ENCODE measurements at places on chromosomes 11 and 22.

DNA sequence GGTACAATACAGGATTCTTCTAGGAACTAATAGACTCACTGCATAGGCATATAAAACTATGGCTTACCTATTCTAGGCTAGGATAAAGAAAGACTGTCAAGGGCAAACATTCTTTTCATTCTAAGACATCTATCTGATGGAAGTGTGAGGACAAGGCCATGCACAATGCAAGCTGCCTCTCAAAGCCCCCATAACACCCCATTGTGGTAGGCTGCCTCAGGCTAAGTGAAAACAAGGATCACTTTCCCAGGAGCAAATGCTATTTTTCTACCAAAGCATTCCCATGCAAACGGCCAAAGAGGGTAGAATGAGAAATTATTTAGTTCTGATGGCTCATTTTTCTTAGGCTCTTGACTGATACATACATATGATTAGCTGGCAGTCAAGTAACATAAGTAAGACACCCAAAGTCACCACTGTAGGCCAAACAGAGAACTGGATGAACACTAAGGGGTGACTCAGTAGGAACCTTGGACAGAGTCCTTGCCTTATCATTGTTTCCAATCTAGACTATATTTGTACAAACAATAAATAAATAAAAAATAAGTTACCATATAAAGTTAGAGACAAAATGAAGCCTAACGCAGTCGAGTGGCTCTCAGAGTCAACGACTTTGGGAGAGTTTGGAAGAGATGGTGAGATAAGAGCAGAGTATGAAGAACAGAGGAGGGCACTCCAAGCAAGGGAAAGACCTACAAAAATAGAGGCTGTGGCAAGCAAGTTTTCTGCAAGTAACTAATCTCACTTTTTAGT lies 303.6 kb downstream of the SBF2 start:
- no peak for DNase-seq

- DNase-seq, result no peak
These were observed 12.3 kb downstream of the PRR33 start for GRCh38 chr11:1879342-1879940.

DNA sequence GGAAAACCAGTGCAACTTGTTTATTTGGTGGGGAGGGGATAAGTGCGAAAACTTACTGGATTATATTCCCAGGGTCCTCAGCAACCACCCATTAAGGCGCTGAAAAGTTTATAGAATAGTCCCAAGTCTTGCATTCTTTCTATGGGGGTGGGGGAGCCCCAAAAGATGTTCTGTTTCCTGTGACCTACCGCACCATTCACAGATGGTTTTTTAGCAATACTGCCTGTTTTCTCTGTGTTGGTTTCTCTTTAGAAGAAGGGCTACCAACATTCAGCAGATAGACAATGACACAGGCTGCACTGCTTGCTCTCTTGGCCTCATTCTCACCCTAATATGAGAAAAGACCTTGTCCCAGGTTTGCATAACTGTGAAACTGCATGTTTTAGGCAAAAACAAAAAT lies 86.5 kb downstream of the FAM76B start:
- DNase-seq, result no peak

DNA sequence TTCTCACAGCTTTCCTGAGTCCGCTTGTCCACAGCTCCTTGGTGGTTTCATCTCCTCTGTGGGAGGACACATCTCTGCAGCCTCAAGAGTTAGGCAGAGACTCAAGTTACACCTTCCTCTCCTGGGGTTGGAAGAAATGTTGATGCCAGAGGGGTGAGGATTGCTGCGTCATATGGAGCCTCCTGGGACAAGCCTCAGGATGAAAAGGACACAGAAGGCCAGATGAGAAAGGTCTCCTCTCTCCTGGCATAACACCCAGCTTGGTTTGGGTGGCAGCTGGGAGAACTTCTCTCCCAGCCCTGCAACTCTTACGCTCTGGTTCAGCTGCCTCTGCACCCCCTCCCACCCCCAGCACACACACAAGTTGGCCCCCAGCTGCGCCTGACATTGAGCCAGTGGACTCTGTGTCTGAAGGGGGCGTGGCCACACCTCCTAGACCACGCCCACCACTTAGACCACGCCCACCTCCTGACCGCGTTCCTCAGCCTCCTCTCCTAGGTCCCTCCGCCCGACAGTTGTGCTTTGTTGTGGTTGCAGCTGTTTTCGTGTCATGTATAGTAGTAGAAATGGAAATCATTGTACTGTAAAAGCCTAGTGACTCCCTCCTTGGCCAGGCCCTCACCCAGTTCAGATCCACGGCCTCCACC lies 11.7 kb downstream of the RASD2 start:
- DNase-seq, result no peak

GRCh38 chr22:25882360-25882759 lies 140.4 kb downstream of the MYO18B start:
- no peak for DNase-seq

- no peak for DNase-seq
These were observed 17.4 kb downstream of the POU2F3 start for GRCh38 chr11:120257346-120257745.

GRCh38 chr22:23922921-23923320 lies 28.7 kb downstream of the MIF start:
- no peak for DNase-seq

- DNase-seq, result no peak
These were observed 18.1 kb downstream of the MRTFA start for GRCh38 chr22:40618400-40618799.

- DNase-seq, result no peak
These were observed 538.1 kb downstream of the SOX6 start for GRCh38 chr11:15818132-15818842.
